ENCODE measurements at places on chromosomes 4 and X. TPM values are rescaled to one million over a fixed set of nuclear protein-coding genes. Genes with fewer than 3 reads are reported as not detected.

GRCh38 chr4:168536448-168536847, 39.6 kb downstream of the PALLD start:
- DNase-seq = no peak

DNA sequence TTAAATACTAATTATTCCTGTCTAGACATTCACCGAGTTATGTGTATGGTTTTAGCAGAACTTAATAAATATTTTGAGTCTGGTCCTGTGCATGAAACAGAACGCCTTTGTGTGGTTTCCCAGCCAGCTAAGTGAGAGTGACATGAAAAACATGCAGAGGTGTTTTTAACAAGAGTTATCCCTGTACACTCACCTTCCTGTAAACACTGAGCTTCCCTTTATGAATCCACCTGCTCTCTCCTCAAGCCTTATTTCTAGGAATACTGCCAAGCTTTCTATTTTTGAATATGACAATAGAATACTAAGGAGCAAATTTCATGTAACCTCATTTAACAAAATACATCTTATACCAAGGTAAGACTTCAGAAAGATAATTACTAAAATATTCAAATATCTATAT, 270.3 kb upstream of the CTSO start:
- DNase-seq = no peak

The PDCL2 gene
- polyA plus RNA-seq = not detected

DNA sequence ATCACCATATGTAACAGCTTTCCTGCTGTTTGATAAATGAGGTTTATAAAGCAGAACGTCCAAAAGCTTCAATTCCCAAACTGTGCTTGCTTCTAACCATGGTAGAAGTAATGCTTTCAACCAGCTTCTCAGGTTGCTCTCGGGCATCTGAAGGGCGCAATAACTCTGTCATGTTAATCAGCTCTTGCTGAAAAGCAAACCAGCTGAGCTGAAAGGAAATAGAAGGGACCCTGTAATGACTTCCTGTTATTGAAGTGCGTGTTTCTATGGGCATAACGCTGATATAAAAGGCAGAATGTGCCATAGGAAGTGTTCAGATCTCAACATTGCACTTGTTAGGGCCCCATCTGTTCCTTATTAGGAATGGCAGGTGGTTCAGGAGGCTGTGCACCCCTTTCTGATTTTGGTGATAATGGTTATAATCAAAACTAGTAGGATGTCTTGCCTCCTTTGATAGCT, 21.2 kb downstream of the HERC3 start:
- no peak for DNase-seq

The ASIC5 gene
- 0.12 TPM for polyA plus RNA-seq

The CT55 gene
- polyA plus RNA-seq = 0.45 TPM

GRCh38 chr4:189088780-189089179, 851.9 kb upstream of the FRG1 start:
- DNase-seq = no peak

DNA sequence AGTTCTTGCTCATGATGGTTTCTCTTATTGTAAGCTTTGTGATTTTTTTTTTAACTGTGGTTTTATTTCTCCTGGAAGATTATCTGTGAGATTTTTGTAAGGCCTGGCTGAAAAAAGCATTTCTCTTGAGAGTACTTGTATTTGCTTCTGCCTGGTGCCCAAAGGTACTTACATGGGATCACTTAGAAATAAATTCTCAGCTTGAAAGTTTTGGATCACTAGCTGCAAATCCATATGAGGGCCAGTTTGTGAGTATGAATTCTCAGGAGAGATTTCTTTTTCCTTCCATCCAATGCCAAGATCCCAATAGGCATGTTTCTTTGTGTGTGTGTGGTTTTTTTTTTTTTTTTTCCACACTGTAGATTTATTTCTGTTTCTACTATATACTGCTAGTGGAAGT, 1884.7 kb upstream of the PCDH7 start:
- DNase-seq = no peak

DNA sequence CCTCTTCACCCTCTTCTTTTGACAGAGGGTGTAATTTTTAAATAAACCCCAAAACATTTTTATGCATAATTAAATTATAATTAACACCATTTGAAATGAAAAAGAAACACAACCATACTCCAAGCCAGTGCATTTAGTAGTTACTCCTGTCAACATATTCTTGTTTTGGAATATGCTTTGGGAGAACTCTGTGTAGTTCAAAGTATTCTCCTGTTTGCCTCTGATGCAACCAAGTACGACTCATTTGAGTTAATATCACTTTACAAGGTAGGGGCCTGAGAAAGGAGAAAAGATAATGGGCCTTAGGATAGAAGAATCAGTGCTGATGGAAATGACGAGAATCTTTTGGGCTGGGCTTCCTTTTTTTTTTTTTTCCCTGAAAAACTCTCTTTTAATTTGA, 2.7 kb downstream of the PTPN13 start:
- no peak for DNase-seq

DNA sequence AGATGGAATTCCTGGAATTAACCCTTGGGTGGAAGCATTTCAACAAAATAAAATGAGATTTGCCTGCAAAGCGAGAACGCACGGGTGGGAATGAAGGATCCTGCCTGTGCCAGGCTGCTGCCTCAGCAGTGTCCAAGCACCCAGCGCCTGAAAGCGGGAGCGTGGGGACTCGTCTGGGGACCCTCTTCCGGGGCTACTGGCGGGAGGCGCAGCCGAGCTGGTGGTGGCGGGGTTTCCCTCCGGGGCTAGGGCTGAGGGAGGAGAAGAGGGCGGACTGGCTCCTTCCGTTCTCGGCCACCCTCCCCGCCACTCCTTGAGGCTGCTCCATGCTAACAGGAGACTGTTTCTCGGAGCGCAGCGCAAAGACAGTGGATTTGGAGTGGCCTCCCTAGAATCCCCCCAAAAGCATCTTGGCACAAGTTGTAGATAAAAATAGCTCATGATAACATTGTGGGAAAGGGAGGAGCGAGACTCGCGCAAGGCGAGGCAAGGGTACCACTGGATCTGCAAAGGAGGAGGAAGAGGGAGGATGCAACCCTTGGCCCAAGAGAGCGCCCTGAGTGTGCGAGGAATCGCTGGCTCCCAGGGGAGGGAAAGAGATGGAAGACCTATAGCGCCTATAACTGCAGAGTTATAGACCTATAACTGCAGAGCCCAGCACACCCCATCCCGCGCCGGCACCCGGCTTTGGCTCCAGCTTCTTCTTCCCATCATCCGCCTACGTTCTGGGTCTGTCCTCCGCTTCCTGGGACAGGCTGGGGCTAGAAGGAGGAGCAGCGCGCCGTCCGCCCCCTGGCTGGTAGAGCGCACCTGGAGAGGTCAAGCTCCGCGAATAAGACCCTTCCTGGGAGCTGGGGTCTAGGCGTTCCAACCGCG, 1.3 kb downstream of the HS3ST1 start:
- DNase-seq = no peak

- DNase-seq = no peak
Observed at GRCh38 chr4:109764376-109764775, 34.5 kb upstream of the PLA2G12A start.

DNA sequence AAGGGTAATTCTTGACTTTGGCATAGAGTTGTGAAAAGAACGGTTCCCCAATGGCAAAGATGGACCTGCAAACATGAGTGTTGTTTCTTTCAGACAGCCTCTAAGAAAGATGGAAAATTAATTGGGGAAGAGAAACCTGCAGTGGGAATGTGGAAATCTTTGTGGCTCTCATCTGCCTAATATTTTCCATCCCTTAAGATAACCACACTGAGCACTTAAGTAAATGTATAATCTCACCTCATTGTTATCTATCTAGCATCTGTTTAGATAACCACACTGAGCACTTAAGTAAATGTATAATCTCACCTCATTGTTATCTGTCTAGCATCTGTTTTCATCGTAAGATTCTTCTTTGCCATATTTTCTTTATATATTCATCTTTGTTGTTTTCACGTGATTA, 149.3 kb downstream of the NWD2 start:
- no peak for DNase-seq

- DNase-seq = no peak
Observed at GRCh38 chr4:98639523-98639922, 18.9 kb downstream of the TSPAN5 start.

- no peak for DNase-seq
Observed at GRCh38 chrX:141791856-141792255, 46.3 kb upstream of the MAGEC3 start.

The EBP gene
- 69.1 TPM for polyA plus RNA-seq

- peak; percentile 28 for DNase-seq
Observed at GRCh38 chr4:93199492-93199891, 629.1 kb upstream of the ATOH1 start.

DNA sequence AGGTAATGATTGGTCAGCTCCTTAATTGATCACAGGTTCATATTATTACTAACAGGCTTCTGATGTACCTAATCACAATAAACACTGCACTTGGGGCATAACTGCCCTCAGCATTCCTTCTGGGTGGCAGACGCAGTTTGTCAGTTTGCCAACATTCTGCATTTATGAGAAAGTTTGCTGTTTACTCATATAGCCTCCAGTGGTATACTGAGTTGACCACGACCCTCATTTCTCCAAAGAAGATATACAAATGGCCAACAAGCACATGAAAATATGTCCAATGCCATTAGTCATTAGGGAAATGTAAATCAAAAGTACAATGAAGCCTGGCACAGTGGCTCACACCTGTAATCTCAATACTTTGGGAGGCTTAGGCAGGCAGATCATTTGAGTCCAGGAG, 26.3 kb downstream of the EFHC2 start:
- DNase-seq = no peak

GRCh38 chr4:39030725-39031124, 1.5 kb downstream of the TMEM156 start:
- no peak for DNase-seq

The P2RY10 gene
- polyA plus RNA-seq = not detected

GRCh38 chrX:56784666-56785065, 55.6 kb downstream of the NBDY start:
- no peak for DNase-seq

DNA sequence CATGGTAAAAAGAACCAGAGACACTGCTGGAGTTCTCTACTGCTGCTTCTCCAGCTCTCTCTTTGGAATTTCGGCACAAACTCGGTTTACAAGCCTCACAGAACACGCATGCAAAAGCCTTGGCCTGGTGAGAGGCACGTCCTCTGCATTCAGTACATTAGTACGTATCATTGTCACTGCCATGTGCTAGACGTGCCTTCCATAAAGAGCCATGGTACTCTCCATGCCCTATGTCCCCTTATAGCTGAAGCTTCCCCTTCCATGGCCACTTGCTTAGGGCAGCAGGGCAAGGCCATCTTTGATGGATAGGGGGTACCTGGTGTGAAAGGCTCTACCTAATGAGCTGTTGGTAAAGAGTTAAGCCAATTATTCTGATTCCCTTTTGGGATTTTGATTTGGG, 35.0 kb downstream of the DIPK2B start:
- no peak for DNase-seq

The BGN gene
- 176 TPM for polyA plus RNA-seq

DNA sequence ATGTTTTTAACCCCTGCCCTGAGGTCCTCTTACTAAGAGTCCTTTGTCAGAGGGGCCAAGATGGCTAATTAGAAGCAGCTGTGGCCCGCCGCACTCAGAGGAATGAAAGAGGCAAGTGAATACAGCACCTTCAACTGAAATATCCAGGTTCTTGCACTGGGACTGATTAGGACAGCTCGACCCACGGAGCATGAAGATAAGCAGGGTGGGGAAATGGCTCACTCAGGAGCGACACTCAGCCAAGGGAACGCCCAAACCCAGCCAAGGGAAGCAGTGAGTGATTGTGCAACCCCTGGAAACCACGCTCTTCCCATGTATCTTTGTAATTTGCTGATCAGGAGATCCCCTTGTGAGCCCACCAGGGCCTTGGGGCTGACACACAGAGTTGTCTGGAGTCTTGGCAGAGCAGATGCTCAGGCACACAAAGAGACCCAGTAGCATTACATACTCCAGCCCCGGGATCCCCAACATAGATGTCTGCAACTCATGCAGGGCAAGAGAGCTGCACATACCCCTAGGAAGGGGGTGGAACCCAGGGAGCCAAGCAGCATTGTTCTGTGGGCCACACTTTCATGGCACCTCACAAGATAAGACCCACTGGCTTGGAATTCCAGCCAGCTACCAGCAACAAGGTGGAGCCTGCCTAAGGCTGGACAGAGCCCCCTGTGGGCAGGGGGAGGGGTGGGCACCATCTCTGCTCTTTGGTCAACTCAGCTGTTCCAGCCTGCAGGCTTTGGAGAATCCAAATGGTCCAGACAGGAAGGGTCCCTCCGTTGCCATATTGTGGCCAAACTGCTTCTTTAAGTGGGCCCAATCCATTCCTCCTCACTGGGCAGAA, 23.3 kb downstream of the F8A3 start:
- DNase-seq = no peak

GRCh38 chr4:170157670-170158069, 67.9 kb upstream of the AADAT start:
- no peak for DNase-seq

The PDHA2 gene
- not detected for polyA plus RNA-seq

The KIAA1210 gene
- polyA plus RNA-seq = 1.5 TPM

The CLDN34 gene
- polyA plus RNA-seq = not detected

GRCh38 chrX:35015621-35016020, 73.0 kb downstream of the FAM47B start:
- no peak for DNase-seq

DNA sequence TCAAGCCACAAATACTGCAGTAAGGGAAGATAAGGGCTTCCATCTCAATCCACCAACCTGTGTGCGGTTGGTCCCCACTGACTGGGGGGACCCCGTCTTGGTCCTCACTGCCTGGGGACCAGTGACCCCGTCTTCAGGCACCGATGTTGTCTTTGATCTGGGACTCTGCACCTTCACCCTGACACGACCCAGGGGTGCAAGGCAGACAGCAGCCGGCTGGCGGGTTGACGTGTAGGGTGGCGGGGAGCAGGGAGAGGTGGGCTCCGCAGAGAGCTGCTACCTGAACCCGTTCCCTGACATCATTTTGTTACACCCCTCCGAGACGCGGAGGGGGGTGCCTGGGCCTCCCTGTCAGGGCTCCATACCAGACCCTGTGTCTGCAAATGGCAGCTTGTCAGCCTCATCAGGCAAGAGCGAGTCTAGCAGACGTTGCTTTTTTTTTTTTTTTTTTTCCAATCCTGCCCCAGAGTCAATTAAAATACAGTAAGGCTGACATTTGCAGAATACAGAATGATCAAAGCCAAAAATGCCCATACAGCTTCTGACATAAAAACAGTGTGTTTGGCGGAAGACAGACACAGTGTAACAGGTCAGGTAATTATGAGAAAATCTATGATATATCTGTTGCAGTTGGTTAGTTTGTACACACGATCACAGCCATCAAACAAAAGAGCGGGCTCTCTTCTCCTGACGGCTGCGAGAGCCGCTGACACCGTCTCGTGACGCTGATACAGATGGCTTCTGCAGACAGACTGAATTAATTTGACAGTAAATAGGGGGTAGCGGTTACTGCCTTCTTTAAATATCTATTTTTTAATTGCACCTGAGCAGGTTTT, 118.6 kb downstream of the CRLF2 start:
- DNase-seq = no peak

DNA sequence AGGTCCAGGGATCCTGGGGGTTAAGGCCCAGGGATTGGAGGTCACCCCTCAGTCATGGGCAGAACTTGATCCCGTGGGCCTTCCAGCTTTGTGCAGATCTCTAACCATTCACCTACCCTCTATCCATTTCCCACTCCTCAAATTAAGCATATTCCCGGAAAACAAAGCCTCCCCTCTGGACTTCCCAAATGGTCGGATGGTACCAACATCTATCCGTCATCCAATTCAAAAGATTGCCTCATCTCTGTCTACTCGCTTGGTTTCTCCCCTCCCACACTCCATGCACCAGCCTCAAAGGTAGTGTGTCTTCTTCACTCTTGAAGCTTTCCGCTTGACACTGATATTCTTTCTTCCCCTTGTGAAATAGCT, 473 bp upstream of the BCLAF3 start:
- no peak for DNase-seq
